ENCODE measurements at places on chromosomes 1 and 21.

DNA sequence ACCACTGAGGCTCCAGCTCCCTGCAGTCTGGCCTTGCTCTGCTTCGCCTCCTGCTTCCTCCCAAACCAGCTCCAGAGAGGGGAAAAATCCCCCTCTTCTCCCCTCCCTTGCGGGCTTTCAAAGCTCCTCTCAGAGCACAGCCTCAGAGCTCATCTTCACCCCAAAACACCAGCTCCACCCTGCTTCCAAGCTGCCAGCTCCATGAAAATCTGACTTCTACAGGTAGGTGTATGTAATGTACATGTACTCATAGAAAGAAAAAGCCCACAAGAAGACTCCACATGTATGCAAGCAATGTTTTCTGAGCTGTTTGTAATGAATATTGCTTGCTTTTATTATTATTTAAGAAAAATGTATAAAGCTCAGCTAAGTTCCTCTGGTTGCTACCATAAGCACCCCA, 8.4 kb downstream of the SLC41A1 start:
- DNase-seq = no peak
- no peak overlapping the region for H3K4me3 ChIP-seq

DNA sequence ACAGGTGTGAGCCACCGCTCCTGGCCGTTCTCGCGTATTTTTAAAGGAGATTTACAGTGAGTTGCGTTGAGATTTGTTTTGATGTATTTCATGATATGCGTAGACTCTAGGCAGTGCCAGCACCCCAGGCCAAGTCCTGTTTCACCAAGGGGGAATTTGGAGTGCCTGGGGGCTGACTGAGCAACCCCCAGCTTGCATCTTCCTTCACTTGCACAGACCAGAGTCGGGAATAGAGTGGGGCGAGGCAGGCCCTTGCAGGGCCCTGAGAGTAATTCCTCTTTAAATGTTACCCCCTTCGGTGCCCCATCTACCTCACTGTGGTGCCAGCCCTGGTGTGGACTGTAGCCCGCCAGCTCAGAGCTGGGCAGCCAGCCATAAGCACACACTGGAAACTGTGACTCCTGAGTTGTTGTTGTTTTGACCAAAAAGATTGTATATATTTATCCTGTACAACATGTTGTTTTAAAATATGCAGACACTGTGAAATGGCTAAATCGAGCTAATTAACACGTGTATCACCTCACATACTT, 269.5 kb downstream of the NPHP4 start:
- no peak overlapping the region for H3K4me3 ChIP-seq
- no peak overlapping the region for H3K27ac ChIP-seq
- H3K36me3 ChIP-seq = no peaks in the 10 kb centered on the region
- no peak for DNase-seq
- H3K4me1 ChIP-seq = no peaks in the 10 kb centered on the region

DNA sequence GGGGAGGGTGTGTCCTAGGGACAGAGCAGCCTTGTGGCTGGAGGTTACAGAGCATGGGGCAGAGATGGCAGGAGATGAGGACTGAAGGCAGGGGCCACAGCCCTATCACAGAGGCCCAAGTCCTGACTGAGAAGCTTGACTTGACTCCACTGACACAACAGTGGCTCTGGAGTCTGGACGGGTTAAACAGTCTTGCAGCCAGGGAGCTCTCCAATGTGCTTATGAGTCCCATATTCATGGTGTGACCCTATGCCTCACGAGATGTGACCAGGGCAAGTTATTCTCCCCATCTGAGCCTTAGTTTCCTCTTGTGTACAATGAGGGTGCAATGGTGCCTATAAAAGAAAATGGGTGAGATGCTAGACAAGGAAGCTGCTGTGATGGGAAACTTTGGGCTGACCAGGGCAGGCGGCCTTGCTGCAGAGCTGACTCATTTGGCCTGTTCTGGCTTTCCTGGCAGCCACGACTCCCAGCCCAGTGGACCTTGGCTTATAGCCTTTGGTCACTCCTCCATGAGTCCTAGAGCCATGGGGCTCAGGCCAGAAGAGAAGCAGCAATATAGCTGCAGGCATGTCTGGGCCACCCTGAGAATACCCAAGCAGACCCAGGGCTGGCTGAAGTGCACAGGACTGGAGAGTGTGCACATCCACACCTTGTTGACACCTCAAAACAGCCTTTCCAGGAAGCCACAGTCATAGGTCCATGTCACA, 2.8 kb upstream of the TTC22 start:
- DNase-seq = peak; percentile 19
- H3K27me3 ChIP-seq = peaks cover 25% of the 10 kb centered on the region
- H3K4me1 ChIP-seq = peaks cover 14% of the 10 kb centered on the region
- no peak overlapping the region for H3K4me3 ChIP-seq
- H3K27ac ChIP-seq = no peak overlapping the region
- no peaks in the 10 kb centered on the region for H3K36me3 ChIP-seq

DNA sequence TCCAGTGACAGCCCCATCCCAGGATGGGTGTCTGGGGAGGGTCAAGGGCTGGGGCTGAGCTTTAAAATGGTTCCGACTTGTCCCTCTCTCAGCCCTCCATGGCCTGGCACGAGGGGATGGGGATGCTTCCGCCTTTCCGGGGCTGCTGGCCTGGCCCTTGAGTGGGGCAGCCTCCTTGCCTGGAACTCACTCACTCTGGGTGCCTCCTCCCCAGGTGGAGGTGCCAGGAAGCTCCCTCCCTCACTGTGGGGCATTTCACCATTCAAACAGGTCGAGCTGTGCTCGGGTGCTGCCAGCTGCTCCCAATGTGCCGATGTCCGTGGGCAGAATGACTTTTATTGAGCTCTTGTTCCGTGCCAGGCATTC, 24.2 kb downstream of the PCSK9 start:
- H3K36me3 ChIP-seq = peaks cover 21% of the 10 kb centered on the region
- DNase-seq = no peak
- H3K27me3 ChIP-seq = no peaks in the 10 kb centered on the region
- no peak overlapping the region for H3K4me3 ChIP-seq
- peaks cover 18% of the 10 kb centered on the region for H3K4me1 ChIP-seq

DNA sequence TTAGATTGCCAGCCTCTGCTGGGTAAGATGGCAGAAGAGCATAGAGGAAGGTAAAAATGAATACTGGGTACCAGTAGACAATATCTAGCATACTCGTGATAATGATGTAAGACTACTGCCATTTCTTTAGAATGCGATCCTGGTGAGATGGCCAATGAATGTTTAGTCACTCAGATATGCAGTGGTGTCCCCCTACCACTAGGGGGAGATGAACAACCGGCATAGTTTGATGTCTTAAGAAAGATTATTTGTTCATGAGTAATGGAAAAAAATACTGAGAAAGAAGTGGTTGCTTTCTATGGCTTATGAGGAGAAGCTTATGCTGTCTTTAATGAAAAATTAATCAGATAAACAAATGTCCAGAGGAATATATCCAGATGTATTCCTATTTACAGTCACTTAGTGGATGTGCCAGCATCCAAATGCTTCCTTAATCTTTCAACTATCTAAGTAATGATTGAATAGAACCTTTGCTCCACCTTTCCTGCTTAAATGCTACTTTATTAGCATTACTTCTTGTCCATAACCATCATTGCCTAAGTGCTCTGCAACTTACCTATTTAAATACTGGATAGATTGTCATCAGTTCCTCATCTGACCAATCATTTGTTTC, 256.6 kb downstream of the ST6GALNAC3 start:
- no peaks in the 10 kb centered on the region for H3K4me1 ChIP-seq
- no peaks in the 10 kb centered on the region for H3K27me3 ChIP-seq
- no peaks in the 10 kb centered on the region for H3K36me3 ChIP-seq
- peak; percentile 77 for DNase-seq
- H3K4me3 ChIP-seq = no peak overlapping the region
- H3K27ac ChIP-seq = no peak overlapping the region
